ENCODE measurements at places on chromosomes 12 and 14. TPM values are rescaled to one million over a fixed set of nuclear protein-coding genes. Genes with fewer than 3 reads are reported as not detected.

- H3K27me3 ChIP-seq = no peaks in the 10 kb centered on the region
- H3K4me3 ChIP-seq = no peak overlapping the region
- DNase-seq = no peak
These were observed 47.4 kb upstream of the TRAF3 start for GRCh38 chr14:102729825-102730224.

DNA sequence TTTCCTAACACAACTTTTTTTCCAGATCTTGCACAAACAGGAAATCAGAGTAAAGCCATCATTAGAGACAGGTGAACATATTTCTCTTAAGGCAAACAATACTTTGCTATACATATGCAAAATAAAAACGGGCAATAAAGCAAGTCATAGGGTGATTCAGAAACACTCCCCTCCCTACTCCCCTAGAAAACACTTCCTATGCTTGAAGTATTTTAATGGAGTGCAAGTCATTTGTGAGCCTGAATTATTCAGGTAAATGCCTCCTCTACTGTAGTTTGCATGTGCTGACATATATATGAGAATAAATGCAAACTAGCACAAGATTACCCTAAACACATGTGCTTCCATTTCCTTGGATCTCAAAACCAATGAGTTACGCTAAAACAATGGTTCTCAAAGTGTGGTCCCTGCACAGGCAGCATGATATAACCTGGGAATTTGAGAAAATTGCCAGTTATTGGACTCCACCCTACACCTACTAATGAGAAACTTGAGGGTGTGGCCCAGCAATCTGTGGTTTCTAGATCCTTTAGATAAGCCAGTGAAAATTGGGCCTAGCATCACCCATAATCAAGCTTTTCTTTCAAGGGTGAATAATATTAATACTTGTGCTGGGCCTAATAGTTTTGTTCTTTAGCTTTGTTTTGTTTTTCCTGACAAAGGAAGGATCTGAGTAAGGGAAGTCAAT, 159.7 kb upstream of the BMP4 start:
- H3K27ac ChIP-seq = no peak overlapping the region
- no peaks in the 10 kb centered on the region for H3K27me3 ChIP-seq
- no peaks in the 10 kb centered on the region for H3K4me1 ChIP-seq
- no peaks in the 10 kb centered on the region for H3K36me3 ChIP-seq

Gene SMAGP
- 2.9 TPM for total RNA-seq

Gene SERPINA5
- total RNA-seq = 24.8 TPM

- no peaks in the 10 kb centered on the region for H3K27me3 ChIP-seq
- H3K4me1 ChIP-seq = no peaks in the 10 kb centered on the region
- H3K4me3 ChIP-seq = no peak overlapping the region
- no peak for DNase-seq
- H3K27ac ChIP-seq = no peak overlapping the region
These were observed 84.8 kb downstream of the EEA1 start for GRCh38 chr12:92844151-92844763.
